Thyroid gland (tissue), 4 donors: ENCODE measurements at places on chromosomes 4 and X. TPM values are rescaled to one million over a fixed set of nuclear protein-coding genes. Genes with fewer than 3 reads are reported as not detected.

GRCh38 chr4:8940792-8941491, 69.3 kb upstream of the HMX1 start:
- no peaks in the 10 kb centered on the region for H3K4me1 ChIP-seq
- no peaks in the 10 kb centered on the region for H3K36me3 ChIP-seq
- no peak overlapping the region for H3K27ac ChIP-seq

DNA sequence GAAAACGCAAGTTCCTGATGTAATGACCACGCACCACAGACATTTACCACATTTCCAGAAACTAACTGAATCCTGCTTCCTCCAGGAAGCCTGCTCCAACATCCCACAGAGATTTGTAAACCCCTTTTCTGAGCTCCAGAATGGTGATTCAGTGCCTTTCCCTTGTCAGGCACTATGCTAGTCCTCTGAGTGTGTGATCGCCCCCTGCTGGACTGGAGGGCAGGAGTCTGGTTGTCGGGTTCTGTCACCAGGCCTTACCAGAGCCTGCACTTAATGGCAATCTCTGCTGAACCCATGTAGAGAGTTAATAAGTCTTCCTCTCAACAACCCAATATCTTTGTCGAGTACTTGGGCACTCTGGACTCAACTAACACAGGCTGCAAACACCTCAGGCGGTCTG, 14.5 kb upstream of the KDM5C start:
- H3K27me3 ChIP-seq, result no peaks in the 10 kb centered on the region
- no peaks in the 10 kb centered on the region for H3K4me1 ChIP-seq
- no peak for DNase-seq
- H3K4me3 ChIP-seq, result no peak overlapping the region

GRCh38 chr4:113043591-113043990, 5.9 kb upstream of the ANK2 start:
- no peaks in the 10 kb centered on the region for H3K4me1 ChIP-seq
- H3K27ac ChIP-seq, result no peak overlapping the region
- no peaks in the 10 kb centered on the region for H3K27me3 ChIP-seq
- no peaks in the 10 kb centered on the region for H3K36me3 ChIP-seq

- no peak overlapping the region for H3K4me3 ChIP-seq
- no peaks in the 10 kb centered on the region for H3K4me1 ChIP-seq
- H3K27me3 ChIP-seq, result no peaks in the 10 kb centered on the region
- no peak overlapping the region for H3K27ac ChIP-seq
- no peaks in the 10 kb centered on the region for H3K36me3 ChIP-seq
- no peak for DNase-seq
Measured at GRCh38 chr4:138407329-138407728, 165.2 kb upstream of the SLC7A11 start.

MAP3K15 gene
- not detected for total RNA-seq

SHOX gene
- not detected for total RNA-seq
